AG04449 (cell line): ENCODE measurements at places on chromosomes 6 and 20.

DNA sequence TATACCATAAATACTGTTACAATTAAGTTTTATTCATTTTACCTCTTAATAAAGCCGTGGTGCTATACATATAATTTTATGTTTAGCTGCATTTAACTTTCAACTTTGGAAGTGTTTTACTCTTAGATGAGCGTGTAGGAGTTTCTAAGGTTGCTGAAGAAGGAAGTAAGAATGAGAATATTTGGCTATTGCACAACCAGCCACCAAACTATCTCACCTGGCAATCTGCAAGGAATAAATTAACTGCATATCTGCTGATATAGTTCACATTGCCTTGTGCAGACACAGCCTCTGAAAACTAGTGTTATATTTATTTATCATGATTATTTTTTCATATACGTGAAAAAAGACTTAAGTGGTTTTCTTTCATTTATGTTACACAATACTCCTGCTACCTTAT is 230.4 kb downstream of the PLCB1 start:
- DNase-seq, result no peak

GRCh38 chr20:34663213-34663943 is 13.5 kb downstream of the PIGU start:
- no peak for DNase-seq

GRCh38 chr6:113457751-113458150 is 399.4 kb upstream of the MARCKS start:
- no peak for DNase-seq

- DNase-seq, result no peak
Measured at GRCh38 chr6:39821046-39821740, 29.0 kb downstream of the DAAM2 start.

GRCh38 chr6:157668009-157668401 is 155.0 kb upstream of the SNX9 start:
- no peak for DNase-seq

- DNase-seq, result no peak
Measured at GRCh38 chr6:66838764-66839163, 1131.7 kb upstream of the EYS start.

- DNase-seq, result peak; percentile 94
Measured at GRCh38 chr20:43583982-43584432, 6.7 kb upstream of the IFT52 start.

DNA sequence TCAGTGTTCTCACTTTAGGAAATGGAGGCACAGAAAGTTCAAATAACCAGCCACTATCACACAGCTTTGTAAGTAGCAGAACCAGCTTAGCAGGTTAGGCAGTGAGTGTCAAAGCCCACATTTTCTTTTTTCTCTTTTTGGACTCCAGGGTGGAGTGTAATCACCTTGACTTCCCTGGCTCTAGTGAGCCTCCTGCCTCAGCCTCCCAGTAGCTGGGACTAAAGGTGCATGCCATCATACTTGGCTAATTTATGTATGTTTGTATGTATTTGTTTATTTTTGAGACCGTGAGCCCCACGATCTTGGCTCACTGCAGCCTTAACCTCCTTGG is 7.8 kb upstream of the NCOA3 start:
- no peak for DNase-seq

GRCh38 chr6:101544286-101544685 is 150.8 kb downstream of the GRIK2 start:
- no peak for DNase-seq

- no peak for DNase-seq
Measured at GRCh38 chr6:30884521-30885480, 482 bp downstream of the DDR1 start.

DNA sequence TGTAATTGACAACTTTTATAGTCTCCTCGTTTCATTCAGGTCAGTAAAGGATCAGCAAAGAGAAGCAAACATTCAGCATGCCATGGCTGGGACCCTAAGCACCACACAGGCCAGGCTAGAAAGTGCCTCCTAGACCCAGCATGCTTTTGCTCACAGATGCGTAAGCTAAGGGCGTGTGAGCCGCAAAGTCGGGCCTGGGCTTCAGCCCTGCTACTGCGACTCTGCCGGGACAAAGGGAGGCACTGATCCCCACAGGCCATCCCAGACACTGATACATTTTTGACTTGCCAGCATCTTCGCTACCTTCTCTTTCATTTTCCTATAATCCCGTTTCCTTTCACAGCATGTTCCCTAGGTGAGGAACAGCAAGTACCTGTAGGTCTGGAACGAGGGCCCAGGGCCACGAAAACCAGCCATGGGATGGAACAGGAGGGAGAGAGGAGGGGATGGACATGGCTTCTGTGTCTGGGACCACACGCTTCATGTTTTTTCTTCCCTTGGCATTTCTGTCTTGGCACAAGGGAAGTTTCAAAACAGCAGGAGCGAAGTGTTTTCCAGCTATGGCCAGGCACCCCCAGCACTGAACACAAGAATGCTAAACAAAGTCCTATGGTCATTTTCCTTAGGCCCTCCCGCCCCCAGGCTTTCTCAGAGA is 42.6 kb downstream of the IRF4 start:
- DNase-seq, result no peak

- DNase-seq, result no peak
Measured at GRCh38 chr20:41064377-41064776, 35.8 kb downstream of the TOP1 start.

- no peak for DNase-seq
Measured at GRCh38 chr6:112227411-112227810, 27.0 kb downstream of the LAMA4 start.

- no peak for DNase-seq
Measured at GRCh38 chr6:15276036-15276985, 30.4 kb downstream of the JARID2 start.

GRCh38 chr6:22940581-22941290 is 371.4 kb downstream of the HDGFL1 start:
- peak; percentile 64 for DNase-seq

- no peak for DNase-seq
Measured at GRCh38 chr6:93849857-93850256, 430.5 kb upstream of the EPHA7 start.

GRCh38 chr6:41371461-41371991 is 36.1 kb downstream of the NCR2 start:
- DNase-seq, result no peak

DNA sequence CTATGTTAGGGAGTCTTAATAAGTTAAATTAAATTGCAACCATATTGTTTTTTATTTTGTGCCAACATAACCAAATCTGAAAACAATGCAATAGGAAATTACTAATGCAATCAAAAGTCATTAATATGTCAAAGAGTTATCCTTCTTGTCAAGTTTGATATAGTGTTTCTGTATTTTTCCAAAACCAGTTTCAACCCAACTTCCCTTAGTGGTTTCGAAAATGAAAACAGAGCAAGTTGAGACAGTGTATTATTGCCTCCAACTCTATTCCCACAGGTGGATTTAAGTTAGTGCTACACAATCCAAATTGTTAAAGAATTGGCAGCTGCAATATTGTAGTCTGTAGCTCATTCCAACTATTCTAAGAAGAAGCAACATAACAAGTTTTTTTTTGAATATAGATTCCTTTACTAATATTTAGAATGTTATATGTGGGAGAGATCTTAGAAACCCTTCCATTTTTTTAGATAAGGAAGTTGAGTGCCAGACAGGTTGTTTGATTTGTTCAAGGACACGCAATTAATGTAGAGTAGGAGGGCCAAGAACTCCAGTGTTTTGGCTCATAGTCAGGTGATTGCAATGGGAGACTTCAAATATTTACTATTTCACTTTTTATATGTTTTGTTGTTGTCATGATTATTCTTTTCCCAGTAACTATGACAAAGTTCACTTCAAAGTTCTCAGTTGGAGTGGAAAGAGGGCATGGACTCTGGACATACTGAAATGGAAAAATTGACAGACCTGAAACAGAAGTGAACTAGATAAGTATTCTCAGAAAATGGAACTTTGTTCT is 282.4 kb upstream of the HSF2 start:
- DNase-seq, result no peak

- no peak for DNase-seq
Measured at GRCh38 chr6:46469021-46469420, 22.2 kb downstream of the RCAN2 start.

DNA sequence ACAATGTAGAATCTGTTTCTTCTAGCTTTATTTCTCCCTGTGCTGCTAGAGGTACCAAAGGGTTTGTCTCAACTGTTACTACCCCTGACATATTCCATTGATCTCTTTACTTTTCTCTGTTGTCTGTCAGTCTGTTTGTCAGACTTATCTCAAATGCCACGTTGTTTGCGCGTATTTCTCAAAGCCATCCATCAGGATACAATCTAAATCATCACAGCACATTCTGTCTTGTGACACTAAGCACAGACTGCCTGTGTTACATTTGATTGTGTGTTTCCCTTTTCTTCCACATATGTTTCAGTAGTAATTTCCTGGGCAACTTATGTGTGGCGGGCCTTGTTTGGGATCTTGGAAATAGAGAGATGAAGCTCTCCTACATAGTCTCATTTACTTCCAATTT is 30.2 kb upstream of the SERINC3 start:
- DNase-seq, result no peak

GRCh38 chr20:24018796-24019195 is 30.2 kb upstream of the GGTLC1 start:
- DNase-seq, result no peak

GRCh38 chr20:9977629-9978028 is 57.2 kb upstream of the ANKEF1 start:
- DNase-seq, result no peak

- DNase-seq, result no peak
Measured at GRCh38 chr6:12582421-12583110, 134.0 kb upstream of the PHACTR1 start.

DNA sequence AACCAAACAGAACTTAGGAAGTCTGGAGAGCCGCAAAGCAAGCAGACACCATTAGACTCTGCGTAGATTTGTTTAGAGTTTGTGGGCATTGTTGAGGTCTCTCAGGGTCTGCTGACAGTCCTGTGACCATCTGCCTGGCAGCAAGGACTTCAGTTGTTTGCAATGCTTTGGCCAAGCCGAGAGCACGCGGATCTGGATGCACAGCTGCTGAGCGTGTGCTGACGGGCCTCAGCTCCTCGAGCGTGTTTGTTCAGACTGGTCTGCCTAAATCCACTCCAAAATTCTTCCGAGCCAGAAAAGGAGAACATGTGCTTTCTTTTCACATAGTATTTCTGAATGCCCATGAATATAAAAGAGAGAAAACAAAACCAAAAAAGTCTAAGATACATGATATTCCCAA is 159.0 kb downstream of the ZNF217 start:
- no peak for DNase-seq

GRCh38 chr6:70956191-70956450 is 739 bp downstream of the B3GAT2 start:
- no peak for DNase-seq

- no peak for DNase-seq
Measured at GRCh38 chr6:3607171-3607570, 144.3 kb downstream of the PXDC1 start.

GRCh38 chr6:48889429-48889828 is 573.6 kb downstream of the MMUT start:
- DNase-seq, result no peak

- DNase-seq, result no peak
Measured at GRCh38 chr6:32932132-32932868, 8.5 kb downstream of the HLA-DMB start.

DNA sequence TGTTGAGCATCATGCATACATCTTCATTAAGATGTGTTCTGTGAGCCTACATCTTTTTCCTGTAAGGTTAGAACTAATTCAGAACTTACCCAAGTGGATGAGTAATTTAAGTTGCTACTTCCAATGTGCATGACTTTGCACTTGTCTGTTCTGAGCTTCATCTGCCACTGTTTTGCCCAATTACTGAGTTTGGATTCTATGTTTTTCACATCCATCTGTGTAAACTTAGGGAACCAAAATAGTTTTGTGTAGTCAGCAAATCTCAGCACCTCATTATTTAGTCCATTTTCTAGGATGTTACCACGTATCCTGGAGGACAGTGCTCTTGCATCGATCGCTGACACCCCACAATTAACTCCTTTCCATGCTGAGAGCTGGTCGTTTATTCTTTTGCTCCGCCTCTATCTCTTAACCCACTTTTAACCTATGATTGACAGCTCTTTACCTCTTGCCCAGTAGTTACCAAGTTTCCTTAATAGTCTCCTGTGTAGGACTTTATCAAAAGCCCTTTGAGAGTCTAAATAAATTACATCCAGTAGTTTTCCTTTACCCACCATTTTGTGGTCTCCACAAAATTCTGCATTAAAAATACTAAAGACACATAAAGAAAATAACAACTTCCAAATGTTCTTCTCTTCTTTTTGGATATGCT is 44.2 kb upstream of the CITED2 start:
- DNase-seq, result no peak

DNA sequence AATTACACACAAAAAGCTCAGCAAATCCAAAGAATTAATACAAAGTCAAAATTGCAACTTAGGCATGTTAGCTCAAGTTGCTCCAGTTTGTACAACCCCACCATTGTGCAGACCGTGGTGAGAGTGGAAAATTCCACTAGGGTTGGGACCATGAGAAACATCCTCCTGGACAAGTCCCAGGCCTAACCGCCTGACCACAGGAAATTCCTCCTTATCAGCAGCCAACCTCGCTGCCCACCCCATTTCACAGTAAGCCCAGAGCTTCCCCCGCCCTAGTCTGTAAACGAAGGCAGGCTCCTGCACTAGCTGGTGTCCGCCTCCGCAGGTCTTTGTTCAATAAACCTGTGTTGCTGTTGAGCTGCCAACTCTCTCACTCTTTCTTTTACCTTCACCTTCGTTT is 1023.3 kb downstream of the EYS start:
- DNase-seq, result no peak

- no peak for DNase-seq
Measured at GRCh38 chr20:19602675-19603375, 155.2 kb upstream of the RIN2 start.

- DNase-seq, result peak; percentile 64
Measured at GRCh38 chr6:129212081-129212480, 329.1 kb downstream of the LAMA2 start.

- no peak for DNase-seq
Measured at GRCh38 chr20:46649650-46649949, 1.7 kb downstream of the SLC13A3 start.

DNA sequence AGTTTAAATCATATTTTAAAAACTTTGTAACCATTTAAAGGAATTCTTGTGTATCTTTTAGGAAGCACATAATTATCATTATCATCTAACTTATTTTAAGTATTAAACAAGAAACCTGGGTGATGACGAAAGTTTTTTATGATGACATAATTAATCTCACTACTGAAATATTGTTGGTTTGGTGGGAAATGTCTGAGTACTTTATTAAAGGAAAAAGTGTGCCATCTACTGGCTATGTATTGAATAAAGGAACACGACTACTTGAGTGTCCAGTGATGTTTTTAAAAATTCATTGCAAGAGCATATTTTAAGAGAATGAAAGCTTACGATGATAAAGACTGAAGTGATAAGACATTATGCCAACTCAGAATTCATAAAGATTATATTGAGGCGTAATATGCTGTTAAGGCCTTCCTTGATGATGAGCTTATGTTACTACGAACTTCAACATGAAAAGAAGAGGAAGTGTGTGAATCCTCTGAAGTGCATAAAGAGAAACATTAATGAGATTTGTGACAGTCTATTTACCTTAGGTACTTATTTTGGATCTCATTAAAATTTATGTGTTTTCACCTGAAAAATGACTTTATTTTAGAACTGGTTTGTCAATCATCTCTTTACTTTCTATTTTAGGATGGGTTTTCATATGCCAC is 12.0 kb upstream of the TRMT11 start:
- no peak for DNase-seq
